ENCODE measurements at places on chromosomes 3 and 15.

- peak; percentile 29 for DNase-seq
These were observed 571 bp downstream of the FES start for GRCh38 chr15:90884719-90885431.

DNA sequence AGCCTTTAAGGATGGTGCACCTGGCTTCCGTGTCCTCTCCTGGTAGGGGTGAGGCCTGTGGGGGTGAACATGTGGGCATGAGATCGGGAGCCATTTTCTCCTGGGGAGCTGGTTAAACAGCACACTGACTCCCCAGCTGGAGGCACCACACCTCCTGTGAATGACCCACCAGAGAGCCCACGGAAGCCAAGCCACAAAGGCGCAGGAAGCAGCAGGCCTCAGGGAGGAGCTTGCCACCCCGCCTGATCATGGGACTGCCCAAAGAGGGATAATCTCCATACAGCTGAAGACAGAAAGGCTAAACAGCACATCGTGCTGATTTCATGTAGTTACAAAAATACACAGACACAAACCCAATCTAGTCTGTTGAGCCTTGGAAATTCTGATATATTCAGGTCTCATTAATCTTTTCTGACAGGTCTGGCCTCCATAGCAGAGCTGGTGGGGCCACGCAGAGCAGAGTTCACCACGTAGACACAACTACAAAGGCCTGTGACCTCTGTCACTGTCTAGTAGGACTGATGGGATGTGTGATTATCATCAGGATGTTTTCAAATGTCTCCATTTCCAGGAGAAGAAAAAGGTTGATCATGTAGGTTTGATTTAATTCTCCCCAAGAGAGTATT, 75.2 kb downstream of the DUT start:
- no peak for DNase-seq

GRCh38 chr3:34808287-34808686, 831.0 kb upstream of the ARPP21 start:
- DNase-seq = no peak

DNA sequence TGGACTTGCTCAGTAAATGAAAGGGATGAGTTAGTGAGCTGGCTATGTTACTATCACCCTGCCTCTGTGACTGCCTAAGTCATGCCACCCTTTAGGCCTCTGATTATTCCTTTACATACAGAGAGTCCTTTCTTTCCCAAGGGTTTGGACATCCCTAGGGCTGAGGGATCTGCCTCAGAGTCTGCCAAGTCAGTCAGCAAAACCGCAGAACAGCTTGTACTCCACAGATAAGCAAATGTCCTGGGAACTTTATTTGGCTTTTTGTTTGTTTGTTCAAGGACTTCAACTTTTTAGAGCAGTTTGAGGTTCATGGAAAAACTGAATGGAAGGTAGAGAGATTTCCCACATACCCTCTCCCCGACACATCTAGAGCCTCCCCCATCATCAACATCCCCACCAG, 82.6 kb upstream of the TRIM42 start:
- DNase-seq = no peak

GRCh38 chr3:55526332-55527030, 39.4 kb upstream of the WNT5A start:
- no peak for DNase-seq

GRCh38 chr3:10841100-10841499, 25.1 kb downstream of the SLC6A11 start:
- DNase-seq = no peak

DNA sequence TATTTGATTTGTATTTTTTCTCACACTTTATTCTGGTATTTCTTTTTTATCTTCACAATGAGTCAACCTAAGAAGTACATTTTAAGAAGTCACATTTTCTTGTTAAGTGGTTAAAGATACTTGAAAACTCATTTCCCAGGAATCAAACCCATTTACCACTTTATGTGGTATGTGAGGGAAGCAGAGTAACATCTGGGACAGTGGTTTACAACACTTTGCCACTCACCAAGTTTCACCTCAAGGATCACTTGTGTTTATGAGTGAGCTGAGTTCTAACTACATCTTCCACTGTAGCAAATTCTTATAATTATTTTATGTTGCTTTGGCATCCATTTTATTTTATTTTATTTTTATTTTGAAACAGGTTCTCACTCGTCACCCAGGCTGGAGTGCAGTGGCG, 53.8 kb downstream of the IGSF11 start:
- no peak for DNase-seq

DNA sequence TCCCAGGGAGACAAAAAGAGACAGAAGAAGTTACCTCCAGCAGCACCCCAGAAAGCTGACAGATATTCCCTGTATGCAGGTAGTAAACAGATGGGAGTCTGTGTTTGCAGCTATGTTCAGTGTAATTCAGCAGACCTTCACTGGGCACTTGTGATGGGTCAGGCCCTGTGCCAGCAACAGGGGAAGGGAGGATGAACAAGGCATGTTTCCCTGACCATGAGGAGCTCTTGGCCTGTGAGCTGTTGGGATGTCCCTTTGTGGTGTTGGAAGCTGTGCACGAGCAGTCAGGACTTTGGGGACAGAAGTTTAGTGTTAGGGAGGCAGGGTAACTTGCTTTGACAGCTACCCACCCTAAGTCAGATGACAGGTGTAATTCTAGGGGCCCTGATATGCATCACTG, 106.0 kb upstream of the TRIM42 start:
- DNase-seq = no peak

DNA sequence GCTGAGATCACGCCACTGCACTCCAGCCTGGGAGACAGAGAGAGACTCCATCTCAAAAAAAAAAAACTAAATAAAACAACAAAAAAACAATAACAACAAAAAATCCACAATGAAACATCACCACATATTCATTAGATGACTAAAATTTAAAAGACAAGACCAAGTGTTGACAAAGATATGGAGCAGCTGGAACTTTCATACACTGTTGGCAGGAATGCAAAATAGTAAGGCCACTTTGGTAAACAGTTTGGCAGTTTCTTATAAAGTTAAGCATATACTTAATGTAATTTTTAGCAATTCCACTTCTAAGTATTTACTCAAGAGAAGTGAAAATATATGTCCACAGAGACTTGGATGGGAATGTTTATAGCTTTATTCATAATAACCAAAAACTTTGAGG, 43.2 kb downstream of the RBP2 start:
- no peak for DNase-seq

- DNase-seq = no peak
These were observed 20.9 kb downstream of the SNRK start for GRCh38 chr3:43307226-43307625.

DNA sequence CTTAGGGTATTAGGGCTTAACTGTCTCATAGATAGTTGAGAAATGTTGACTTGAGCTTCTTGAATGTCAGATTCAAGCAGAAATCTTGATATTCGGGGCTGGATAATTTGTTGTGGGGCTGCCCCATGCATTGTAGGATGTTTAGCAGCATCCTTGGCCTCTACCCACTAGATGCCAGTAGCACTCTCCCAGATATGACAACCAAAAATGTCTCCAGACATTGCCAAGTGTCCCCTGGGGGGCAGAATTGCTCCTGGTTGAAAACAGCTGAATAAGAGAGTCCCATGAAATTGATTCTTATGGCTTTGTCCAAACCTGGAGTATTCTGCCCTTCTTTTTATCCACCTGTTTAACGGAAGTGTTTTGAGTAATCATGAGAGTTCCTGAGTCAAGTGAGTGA, 15.9 kb upstream of the LCMT2 start:
- peak; percentile 54 for DNase-seq

DNA sequence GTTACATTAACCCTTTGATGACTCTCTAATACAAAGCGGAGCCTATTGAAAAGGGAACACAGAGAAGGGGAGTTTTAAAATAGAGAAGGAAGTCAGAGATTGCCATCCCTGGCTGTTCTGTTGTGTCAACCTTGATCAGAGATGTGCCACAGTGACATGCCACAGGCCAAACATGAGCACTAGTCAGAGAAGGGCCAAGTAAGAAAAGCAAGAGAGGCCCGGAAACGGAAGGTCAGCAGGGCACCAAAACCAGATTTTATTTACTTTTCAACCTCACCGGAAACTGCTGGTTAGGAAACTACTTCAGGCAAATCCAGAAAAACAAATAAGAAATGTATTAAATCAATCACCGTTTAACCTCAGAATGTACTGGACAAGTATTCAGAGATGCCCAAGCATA, 171.8 kb downstream of the ALCAM start:
- no peak for DNase-seq

- DNase-seq = no peak
These were observed 381.9 kb upstream of the AGTR1 start for GRCh38 chr3:148315756-148316155.

DNA sequence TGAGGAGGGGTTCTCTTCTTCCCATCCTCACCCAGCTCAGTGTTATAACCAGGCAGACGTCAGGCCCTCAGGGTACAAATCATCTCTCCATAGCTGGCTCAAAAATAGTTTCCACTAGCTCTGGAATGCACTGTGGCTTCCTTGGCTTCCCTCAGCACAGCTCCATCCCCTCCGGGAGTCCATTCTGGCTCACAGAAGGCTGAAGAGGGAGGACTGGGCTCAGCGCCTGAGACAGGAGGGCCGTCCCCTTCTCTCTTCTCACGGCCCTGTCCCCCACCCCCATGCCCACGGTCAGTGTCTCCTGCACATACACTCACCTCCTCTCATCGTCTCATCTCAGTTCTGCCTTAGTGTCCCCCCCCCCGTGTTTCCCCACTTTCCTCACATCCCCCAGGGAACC, 50.1 kb downstream of the UMPS start:
- DNase-seq = no peak

- DNase-seq = no peak
These were observed 32.5 kb downstream of the BOC start for GRCh38 chr3:113243846-113244245.

- DNase-seq = no peak
These were observed 118.3 kb downstream of the FNDC3B start for GRCh38 chr3:172157564-172158258.

DNA sequence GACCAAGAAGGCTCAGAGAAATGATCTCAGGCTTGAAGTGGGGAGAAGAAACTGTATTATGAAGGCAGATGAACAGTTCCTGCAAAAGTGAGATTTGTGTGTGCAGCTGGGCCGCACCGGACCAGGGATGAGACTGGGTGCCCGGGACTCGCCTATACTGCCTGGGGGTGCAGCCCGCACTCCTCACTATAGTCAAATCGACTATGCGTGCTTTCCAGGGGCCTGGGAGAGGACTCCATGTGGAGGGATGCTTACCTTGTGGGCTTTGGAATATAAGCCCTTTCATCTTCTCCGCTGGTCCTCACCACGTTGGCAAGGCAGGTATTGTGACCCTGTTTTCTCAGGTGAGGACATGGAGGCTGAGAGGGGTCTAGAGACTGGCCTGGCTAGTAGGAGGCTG, 32.9 kb upstream of the APOD start:
- DNase-seq = no peak

- DNase-seq = no peak
These were observed 2.5 kb downstream of the CD86 start for GRCh38 chr3:122057671-122058070.

GRCh38 chr15:62732078-62732477, 310.5 kb upstream of the TPM1 start:
- no peak for DNase-seq

DNA sequence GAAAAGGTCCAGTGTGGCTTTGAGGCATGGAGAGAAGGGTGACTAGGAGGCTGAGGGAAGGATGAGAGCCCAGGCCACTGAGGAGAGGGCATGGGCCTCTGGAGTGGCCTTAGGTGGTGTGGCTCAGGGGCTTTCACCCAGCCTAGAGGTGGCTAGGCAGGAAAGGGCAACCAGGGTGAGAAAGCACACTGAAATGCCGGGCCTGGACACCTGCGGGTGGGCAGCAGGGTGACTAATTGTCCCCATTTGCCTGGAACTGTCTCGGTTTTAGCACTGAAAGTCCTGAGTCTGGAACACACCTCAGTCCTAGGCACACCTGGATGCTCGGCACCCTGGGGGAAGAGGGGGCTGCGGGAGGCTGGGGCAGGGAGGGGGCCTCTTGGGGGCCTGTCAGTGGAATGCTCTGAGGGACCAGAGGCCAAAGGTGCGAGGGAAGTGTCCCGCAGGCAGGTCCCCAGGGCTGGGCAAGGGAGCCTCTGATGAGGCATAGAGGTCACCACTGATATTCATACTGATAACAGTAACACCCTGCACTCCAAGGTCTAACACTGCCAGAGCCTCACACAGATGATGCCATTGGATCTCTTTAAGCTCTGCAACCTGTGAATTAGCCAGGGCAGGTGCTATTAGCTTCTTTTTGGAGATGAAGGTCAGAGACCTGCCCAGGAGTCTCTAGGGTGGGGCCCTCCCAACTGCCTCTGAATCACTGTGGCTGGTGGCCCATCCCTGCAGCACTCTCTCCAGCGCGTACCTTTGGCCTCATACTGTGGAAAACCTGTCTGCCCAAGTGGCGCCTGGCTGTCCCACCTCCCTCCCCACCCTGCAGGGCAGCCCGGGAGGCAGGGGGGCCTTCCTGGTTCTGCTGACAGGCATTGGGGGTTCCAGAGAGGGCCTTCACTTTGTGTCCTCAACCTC, 3.0 kb upstream of the PHGR1 start:
- DNase-seq = no peak

DNA sequence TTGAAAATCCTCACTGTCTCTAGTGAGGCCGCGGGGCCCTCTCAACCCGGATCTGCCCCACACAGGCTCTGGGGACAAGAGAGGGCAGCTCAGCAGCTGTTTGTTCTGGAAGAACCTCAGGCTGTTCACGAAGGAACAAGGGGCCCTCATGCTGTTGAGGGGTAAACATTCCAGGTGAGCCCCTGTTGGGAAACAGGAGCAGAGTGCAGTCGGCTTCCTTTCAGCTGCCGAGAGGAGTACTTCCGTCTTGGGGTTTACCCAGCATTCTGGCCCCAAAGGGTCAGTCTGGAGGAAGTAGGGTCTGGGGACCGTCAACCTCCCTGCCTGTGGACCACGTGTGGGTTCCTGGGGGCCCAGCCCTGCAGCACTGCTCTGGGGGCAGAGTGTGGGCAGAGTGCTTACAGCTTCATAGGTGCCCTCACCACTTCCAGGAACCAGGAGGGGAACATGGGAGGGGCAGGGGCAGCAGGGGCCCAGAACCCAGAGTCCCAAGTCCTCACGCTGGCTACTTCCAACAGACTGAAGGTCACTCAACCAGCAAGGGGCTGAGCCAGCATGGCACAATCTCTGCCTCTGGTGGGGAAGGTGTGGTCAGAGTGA, 49.2 kb upstream of the CTSH start:
- DNase-seq = no peak

DNA sequence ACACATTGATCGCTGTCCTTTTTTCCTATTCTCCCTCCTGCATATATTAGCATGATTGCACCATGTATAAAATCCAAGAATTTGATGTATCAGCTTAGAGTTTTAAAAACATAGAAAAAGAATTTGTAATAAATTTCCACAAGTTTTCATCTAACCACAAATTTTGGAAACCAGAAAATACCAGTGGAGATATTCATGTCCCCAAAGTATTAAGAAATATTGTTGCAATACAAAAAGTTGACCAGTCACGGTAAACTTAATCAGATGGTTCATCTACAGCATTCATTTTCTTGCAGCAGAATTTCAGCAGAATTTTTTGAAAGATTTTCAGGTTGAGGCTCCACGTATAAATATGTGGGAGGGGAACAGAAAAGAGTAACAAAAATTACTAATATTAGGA, 500.9 kb upstream of the MDFIC2 start:
- no peak for DNase-seq

GRCh38 chr3:159944781-159945180, 43.9 kb upstream of the IL12A start:
- DNase-seq = no peak

GRCh38 chr3:13009132-13009945, 63.9 kb downstream of the IQSEC1 start:
- peak; percentile 95 for DNase-seq

All from KBM-7 (cell line).